Glutamatergic neuron (in vitro differentiated cells): ENCODE measurements at places on chromosomes 16 and 17. TPM values are rescaled to one million over a fixed set of nuclear protein-coding genes. Genes with fewer than 3 reads are reported as not detected.

GRCh38 chr16:53530046-53530445 is 27.0 kb upstream of the AKTIP start:
- DNase-seq, result peak; percentile 29

- DNase-seq, result no peak
Measured at GRCh38 chr17:76266244-76266938, 1.2 kb downstream of the UBALD2 start.

- no peak for DNase-seq
Measured at GRCh38 chr17:77002103-77003045, 134.2 kb downstream of the MGAT5B start.

Gene PIPOX
- 1.4 TPM for total RNA-seq

Gene ACSM2A
- total RNA-seq, result not detected

Gene KRTAP2-3
- total RNA-seq, result not detected
